Uterus (tissue), 4 donors: ENCODE measurements at places on chromosomes 16 and 17.

- no peaks in the 10 kb centered on the region for H3K36me3 ChIP-seq
- H3K27me3 ChIP-seq: no peaks in the 10 kb centered on the region
- DNase-seq: no peak
Observed at GRCh38 chr16:2839650-2840450, 9.7 kb downstream of the ZG16B start.

DNA sequence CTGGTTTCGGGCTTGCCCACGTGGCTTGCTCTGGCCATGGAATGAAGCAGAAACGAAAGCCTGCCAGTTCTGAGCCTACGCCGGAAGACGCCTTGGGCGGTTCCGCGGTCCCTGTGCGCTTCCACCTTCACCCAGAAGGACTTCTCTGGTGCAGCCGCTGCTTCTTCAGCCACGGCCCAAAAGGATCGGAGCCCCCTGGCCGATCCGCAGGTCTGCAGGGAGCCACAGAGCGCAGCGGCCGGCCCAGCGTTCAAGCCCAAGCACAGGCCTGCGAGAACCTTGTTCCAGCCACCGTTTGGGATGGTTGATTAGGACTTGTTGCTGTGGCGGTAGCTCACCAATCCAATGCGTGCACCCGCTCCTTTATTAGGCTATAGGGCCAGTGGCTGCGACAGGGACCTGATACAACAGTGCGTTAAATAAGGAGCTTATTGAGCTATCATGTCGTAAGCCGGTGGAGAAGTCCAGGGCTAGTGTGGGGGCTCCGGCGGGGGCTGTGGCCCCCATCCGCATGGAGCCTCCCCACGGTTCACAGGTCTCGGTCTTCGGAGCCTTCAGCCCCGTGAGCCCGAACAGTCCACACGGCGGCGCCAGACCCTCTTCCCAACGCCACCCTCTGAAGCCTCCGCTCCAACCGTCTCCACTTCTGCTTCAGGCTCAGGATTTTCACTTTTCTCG, 10.2 kb upstream of the MPP2 start:
- no peak overlapping the region for H3K27ac ChIP-seq
- peak; percentile 35 for DNase-seq
- no peaks in the 10 kb centered on the region for H3K4me1 ChIP-seq
- no peak overlapping the region for H3K4me3 ChIP-seq
- no peaks in the 10 kb centered on the region for H3K36me3 ChIP-seq
- H3K27me3 ChIP-seq: no peaks in the 10 kb centered on the region

- H3K27me3 ChIP-seq: no peaks in the 10 kb centered on the region
- H3K4me1 ChIP-seq: peaks cover 8% of the 10 kb centered on the region
- H3K36me3 ChIP-seq: no peaks in the 10 kb centered on the region
- H3K4me3 ChIP-seq: no peak overlapping the region
- peak overlapping the region; percentile 76 for H3K27ac ChIP-seq
Observed at GRCh38 chr17:74442291-74442669, 10.4 kb downstream of the GPRC5C start.

GRCh38 chr16:19210280-19210924, 42.4 kb downstream of the SYT17 start:
- H3K27me3 ChIP-seq: no peaks in the 10 kb centered on the region
- H3K4me3 ChIP-seq: no peak overlapping the region
- H3K27ac ChIP-seq: no peak overlapping the region
- H3K36me3 ChIP-seq: no peaks in the 10 kb centered on the region
- no peaks in the 10 kb centered on the region for H3K4me1 ChIP-seq

- no peaks in the 10 kb centered on the region for H3K36me3 ChIP-seq
- no peaks in the 10 kb centered on the region for H3K4me1 ChIP-seq
- no peak overlapping the region for H3K4me3 ChIP-seq
- no peak overlapping the region for H3K27ac ChIP-seq
- H3K27me3 ChIP-seq: no peaks in the 10 kb centered on the region
Observed at GRCh38 chr16:90010676-90011507, 8.4 kb downstream of the DBNDD1 start.

GRCh38 chr17:43769859-43770258, 8.9 kb downstream of the DUSP3 start:
- no peaks in the 10 kb centered on the region for H3K4me1 ChIP-seq
- DNase-seq: no peak
- no peak overlapping the region for H3K27ac ChIP-seq
- no peak overlapping the region for H3K4me3 ChIP-seq

- no peak overlapping the region for H3K27ac ChIP-seq
- no peaks in the 10 kb centered on the region for H3K27me3 ChIP-seq
- H3K4me3 ChIP-seq: no peak overlapping the region
- no peak for DNase-seq
Observed at GRCh38 chr17:34261568-34262337, 6.7 kb downstream of the CCL2 start.

- DNase-seq: no peak
- no peaks in the 10 kb centered on the region for H3K36me3 ChIP-seq
- no peaks in the 10 kb centered on the region for H3K4me1 ChIP-seq
- H3K27ac ChIP-seq: peak overlapping the region; percentile 95
- H3K27me3 ChIP-seq: no peaks in the 10 kb centered on the region
Observed at GRCh38 chr16:24701521-24701951, 27.9 kb upstream of the TNRC6A start.

DNA sequence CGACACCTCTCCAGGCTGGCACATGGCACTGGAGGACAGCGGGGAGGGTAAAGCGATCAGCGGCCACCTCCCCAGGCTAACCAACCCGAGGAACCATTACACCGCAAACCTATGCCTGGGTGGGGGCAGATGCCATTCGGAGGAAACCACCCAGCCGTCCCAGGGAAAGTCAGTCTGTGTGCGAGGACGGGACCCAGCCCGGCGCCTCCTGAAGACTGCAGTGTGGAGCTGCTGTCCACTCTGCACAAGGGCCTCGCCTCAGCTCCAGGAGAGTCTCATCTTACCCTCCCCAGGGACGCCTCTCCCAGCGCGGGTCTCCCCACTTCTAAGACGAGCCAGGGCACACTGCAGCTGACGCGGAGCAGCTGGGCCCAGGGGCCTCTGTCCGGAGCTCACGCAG, 8.0 kb downstream of the SLC38A10 start:
- no peak for DNase-seq
- no peaks in the 10 kb centered on the region for H3K27me3 ChIP-seq
- H3K27ac ChIP-seq: no peak overlapping the region
- H3K4me1 ChIP-seq: no peaks in the 10 kb centered on the region
- no peak overlapping the region for H3K4me3 ChIP-seq

DNA sequence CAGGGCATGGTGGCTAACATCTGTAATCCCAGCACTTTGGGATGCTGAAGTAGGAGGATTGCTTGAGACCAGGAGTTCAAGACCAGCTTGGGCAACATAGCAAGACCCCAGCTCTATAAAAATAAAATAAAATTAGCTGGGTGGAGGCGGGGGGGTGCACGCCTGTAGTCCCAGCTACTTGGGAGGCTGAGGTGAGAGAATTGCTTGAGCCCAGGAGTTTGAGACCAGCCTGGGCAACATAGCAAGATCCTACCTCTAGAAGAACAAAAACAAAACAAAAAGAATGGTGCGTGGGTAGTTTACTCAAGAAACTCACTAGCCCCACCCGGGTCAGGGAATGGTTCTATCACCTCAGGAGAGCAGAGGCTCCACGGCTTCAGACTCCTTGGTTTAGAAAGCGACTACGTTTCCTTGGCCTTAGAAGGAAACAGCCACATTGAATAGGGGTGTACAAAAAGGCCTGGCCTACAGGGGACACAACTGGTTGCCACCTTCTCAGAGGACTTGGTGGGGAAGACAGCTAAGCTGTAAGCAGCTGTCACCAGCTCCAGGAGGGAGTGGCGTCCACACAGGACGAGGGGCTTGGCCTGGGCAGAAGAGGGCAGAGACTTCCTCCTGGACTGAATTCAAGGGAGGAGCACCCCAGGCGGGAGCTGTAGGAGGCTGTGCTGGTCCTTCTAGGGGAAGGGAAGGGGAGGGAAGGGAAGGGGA, 716 bp downstream of the TK1 start:
- DNase-seq: peak; percentile 31
- no peaks in the 10 kb centered on the region for H3K27me3 ChIP-seq
- peak overlapping the region; percentile 69 for H3K27ac ChIP-seq
- H3K4me1 ChIP-seq: no peaks in the 10 kb centered on the region
- H3K4me3 ChIP-seq: no peak overlapping the region

DNA sequence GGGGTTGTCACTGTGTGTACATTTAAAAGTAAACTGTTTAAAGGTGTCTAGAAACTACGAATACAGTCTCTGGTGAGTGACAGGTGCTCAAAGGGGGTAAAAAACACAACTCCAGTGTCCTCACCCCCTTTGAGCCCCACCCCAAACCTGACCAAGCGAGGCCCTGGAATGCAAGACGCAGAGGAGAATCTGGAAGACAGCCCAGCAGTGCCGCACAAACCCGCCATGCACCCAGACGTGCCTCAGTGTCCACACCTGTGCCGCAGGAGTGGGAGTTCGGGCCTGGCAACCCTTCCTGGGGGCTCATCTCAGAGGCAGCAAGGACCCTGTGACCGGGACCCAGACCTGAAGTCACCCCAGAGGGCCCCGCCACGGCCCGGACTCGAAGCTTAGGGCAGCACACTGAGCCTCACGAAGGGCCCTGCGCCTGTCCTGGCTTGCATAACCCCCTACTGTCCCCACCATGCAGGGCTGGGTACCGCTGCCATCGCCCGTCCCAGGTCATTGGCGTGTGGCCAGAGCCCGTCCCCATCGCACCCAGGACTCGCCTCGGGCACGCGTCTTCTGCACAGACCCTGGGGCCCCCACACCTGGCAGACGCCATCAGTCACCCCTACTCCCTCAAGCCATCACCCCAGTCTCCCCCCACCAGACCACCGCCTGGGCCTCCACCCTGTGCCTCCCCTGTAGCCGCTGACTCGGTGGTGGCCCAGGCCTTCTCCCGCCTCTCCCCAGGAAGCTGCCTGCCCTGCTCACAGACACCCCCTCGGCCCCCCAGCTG, 33.0 kb upstream of the ZC3H18 start:
- peaks cover 4% of the 10 kb centered on the region for H3K4me1 ChIP-seq
- no peak for DNase-seq
- no peak overlapping the region for H3K4me3 ChIP-seq
